ENCODE measurements at places on chromosomes 11 and 22. TPM values are rescaled to one million over a fixed set of nuclear protein-coding genes. Genes with fewer than 3 reads are reported as not detected.

The SLC22A12 gene
- total RNA-seq, result not detected

The CCDC188 gene
- total RNA-seq, result 1.0 TPM

GRCh38 chr11:9137293-9138132, 46.1 kb upstream of the SCUBE2 start:
- H3K4me3 ChIP-seq, result no peak overlapping the region
- H3K4me1 ChIP-seq, result peaks cover 46% of the 10 kb centered on the region
- peak; percentile 84 for DNase-seq

- no peaks in the 10 kb centered on the region for H3K4me1 ChIP-seq
- no peaks in the 10 kb centered on the region for H3K27me3 ChIP-seq
- no peak for DNase-seq
- H3K27ac ChIP-seq, result no peak overlapping the region
- no peaks in the 10 kb centered on the region for H3K36me3 ChIP-seq
Observed at GRCh38 chr11:31788085-31788484, 23.0 kb downstream of the PAX6 start.

The ARHGAP42 gene
- 2.6 TPM for total RNA-seq

GRCh38 chr11:117870103-117870952, 6.1 kb downstream of the FXYD6 start:
- no peaks in the 10 kb centered on the region for H3K36me3 ChIP-seq
- H3K4me1 ChIP-seq, result no peaks in the 10 kb centered on the region
- H3K27me3 ChIP-seq, result no peaks in the 10 kb centered on the region
- no peak overlapping the region for H3K4me3 ChIP-seq

DNA sequence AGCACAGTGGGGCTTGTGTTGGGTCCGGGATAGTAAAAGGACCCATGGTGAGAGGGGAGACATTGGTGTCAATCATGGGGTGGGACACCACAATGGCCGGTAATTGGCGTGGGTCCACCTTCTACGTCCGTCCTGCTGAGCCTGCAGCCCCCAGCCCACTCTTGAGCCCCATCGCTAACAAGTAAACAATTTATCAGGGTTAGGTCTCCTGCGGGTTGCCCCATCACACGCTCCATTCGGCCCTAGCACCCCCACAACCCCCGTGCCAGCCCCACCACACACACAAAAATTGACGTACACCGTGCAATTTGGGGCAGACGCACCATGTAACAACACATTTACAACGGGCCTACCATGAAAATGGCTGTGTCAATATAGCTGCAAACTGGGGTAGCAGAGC, 86.5 kb upstream of the HTATIP2 start:
- H3K36me3 ChIP-seq, result no peaks in the 10 kb centered on the region
- no peak overlapping the region for H3K4me3 ChIP-seq
- no peak overlapping the region for H3K27ac ChIP-seq
- DNase-seq, result no peak
- H3K4me1 ChIP-seq, result no peaks in the 10 kb centered on the region

DNA sequence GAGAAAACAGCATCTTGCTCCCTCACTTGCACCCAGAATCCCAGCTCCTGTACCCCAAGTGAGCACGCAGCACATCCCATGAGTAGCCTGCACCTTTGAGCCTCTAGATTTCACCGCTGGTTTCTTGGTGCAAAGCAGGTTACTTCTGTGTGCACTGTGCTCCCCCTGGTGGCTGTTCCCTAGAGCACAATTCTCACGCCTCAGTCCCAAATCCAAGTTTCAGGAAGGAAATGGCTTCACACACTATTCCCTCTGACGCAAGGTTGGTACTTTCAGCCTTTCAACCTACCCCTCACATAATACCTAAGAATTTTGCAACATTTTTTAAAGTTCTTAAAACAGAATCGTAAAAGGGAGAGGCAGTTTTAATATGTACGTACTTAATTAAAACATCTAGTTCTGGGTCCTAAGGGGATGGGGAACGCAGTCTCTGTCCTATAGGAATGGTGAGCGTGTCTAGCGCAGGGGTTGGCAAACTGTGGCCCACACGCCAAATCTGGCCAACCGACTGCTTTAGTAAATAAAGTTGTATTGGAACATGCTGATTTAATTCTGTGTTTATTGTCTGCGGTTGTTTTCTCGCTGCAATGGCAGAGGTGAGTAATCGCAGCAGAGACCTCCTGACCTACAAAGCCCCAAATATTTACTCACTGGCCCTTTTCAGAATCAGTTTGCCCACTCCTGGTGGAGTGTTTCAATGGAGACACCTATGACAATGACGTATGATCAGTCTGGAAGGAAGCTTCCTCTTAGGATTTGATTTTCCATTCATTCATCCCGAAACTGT, 27.5 kb downstream of the DHCR7 start:
- H3K4me1 ChIP-seq, result no peaks in the 10 kb centered on the region
- no peak overlapping the region for H3K27ac ChIP-seq
- H3K36me3 ChIP-seq, result no peaks in the 10 kb centered on the region
- no peaks in the 10 kb centered on the region for H3K27me3 ChIP-seq
- H3K4me3 ChIP-seq, result no peak overlapping the region

The TRAPPC4 gene
- 22.9 TPM for total RNA-seq

DNA sequence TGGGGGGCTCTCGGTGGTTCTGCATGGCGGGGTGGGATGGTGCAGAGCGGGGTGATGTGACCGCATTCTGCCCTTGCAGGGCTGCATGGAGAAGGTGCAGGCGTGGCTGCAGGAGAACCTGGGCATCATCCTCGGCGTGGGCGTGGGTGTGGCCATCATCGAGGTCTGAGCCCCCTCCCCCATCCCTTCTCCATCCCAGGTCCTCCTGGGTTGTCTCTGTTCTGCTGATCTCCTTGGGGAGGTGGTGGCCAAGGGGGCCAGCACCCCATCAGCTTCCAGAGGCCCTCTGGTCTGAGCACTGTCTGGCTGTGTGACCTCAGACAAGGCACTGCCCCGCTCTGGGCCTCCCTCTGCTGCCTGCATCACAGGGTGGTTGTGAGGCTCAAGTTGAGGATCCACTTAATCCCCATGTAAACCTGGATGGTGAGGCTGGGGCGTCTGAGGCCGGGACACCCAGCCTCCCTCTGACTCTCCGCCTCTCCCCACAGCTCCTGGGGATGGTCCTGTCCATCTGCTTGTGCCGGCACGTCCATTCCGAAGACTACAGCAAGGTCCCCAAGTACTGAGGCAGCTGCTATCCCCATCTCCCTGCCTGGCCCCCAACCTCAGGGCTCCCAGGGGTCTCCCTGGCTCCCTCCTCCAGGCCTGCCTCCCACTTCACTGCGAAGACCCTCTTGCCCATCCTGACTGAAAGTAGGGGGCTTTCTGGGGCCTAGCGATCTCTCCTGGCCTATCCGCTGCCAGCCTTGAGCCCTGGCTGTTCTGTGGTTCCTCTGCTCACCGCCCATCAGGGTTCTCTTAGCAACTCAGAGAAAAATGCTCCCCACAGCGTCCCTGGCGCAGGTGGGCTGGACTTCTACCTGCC, 53.3 kb downstream of the CD82 start:
- H3K4me3 ChIP-seq, result no peak overlapping the region
- H3K36me3 ChIP-seq, result no peaks in the 10 kb centered on the region
- no peak overlapping the region for H3K27ac ChIP-seq
- DNase-seq, result peak; percentile 51

DNA sequence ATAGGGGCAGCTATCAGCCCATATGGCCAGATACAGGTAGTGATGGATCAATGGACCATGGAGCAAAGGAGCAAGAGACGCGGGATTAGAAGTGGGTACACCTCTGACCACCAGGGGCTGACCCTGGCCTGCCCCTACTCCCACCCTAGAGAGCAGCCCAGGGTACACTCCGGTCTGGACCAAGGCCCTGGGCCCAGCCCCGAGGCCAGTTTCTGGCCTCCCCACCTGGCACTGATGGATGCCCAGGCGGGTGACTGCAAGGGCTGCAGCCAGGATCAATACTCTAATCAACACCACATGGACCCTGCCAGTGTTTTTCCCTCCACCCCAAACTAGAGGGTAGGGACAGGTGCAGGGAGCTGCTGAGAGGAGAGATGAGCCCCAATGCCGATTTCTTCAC, 74.1 kb upstream of the NECTIN1 start:
- H3K27me3 ChIP-seq, result no peaks in the 10 kb centered on the region
- H3K36me3 ChIP-seq, result no peaks in the 10 kb centered on the region
- no peak overlapping the region for H3K27ac ChIP-seq
- H3K4me1 ChIP-seq, result no peaks in the 10 kb centered on the region
- peak; percentile 23 for DNase-seq
- H3K4me3 ChIP-seq, result no peak overlapping the region

The PRR33 gene
- not detected for total RNA-seq

The LRRC51 gene
- total RNA-seq, result 5.2 TPM

The MGAT3 gene
- total RNA-seq, result 2.7 TPM

DNA sequence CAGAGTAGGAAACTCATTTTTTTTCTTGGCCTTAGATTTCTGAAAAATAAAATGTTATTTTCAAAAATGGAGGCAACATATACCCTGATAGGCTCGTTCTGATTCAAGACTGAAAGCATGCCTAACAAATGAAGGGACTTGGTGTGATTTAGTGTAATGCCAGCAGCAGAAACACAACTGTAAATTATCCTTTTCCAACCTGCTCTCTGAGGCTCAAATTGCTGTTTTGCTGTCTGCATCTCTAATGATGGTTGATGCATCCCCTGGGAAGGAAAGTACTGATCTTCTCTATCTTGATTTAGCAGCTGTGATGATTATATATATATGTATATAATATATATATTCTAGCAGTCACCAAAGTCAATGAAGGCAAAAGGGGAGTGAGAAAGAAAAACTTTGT, 537.2 kb upstream of the API5 start:
- H3K27me3 ChIP-seq, result no peaks in the 10 kb centered on the region
- no peak for DNase-seq
- H3K27ac ChIP-seq, result no peak overlapping the region
- H3K4me1 ChIP-seq, result no peaks in the 10 kb centered on the region
- H3K4me3 ChIP-seq, result no peak overlapping the region
- H3K36me3 ChIP-seq, result no peaks in the 10 kb centered on the region

GRCh38 chr22:49755631-49756001, 72.1 kb downstream of the BRD1 start:
- no peaks in the 10 kb centered on the region for H3K27me3 ChIP-seq
- no peaks in the 10 kb centered on the region for H3K36me3 ChIP-seq
- H3K27ac ChIP-seq, result no peak overlapping the region
- DNase-seq, result no peak
- no peaks in the 10 kb centered on the region for H3K4me1 ChIP-seq
- no peak overlapping the region for H3K4me3 ChIP-seq

- H3K27ac ChIP-seq, result no peak overlapping the region
- no peaks in the 10 kb centered on the region for H3K27me3 ChIP-seq
- H3K4me3 ChIP-seq, result no peak overlapping the region
- DNase-seq, result no peak
- peaks cover 15% of the 10 kb centered on the region for H3K4me1 ChIP-seq
- no peaks in the 10 kb centered on the region for H3K36me3 ChIP-seq
Observed at GRCh38 chr22:38878001-38878400, 6.0 kb upstream of the CBX6 start.

GRCh38 chr11:2731130-2732125, 31.6 kb upstream of the KCNQ1OT1 start:
- H3K36me3 ChIP-seq, result no peaks in the 10 kb centered on the region
- peak overlapping the region; percentile 73 for H3K27ac ChIP-seq

DNA sequence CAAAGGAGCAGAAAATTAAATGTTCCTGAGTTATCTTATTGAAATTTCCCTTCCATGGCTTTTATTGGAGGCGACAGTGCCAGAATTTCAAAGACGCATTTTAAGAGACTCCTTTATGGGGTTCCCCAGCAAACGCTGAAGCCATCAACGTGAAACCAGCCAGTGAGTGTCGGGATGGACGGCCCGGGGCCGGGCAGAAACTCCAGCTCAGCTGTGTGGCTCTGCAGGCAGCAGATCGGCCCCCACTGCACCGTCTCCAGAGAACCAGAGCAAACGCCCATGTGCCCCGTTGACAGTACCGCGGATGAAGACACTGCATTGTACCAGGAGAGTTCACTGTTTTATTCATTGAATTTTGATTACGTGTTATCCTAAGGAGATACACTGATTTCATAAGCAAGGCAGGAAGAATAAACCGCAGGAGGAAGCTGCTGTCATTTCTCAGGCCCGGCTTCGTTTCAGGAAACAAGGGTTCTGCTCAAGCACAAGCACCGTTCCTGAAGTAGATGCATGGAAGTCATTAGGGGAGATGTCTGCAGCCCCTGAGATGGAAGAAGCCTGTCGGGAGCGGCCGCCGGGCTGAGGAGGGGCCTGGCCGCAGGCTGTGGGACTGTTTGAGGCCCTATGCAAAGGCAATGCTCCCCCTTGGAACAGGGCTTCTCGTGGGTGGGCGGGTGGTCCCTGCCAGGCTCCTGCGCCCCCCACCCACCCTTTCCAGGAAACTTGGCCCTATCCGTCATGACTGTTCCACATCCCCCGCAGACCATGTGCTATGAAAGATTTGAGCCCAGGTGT, 639.7 kb downstream of the TBC1D22A start:
- H3K27ac ChIP-seq, result no peak overlapping the region
- no peaks in the 10 kb centered on the region for H3K4me1 ChIP-seq
- DNase-seq, result no peak
- H3K4me3 ChIP-seq, result no peak overlapping the region
- no peaks in the 10 kb centered on the region for H3K36me3 ChIP-seq
- no peaks in the 10 kb centered on the region for H3K27me3 ChIP-seq

GRCh38 chr11:10451426-10452116, 3.5 kb upstream of the AMPD3 start:
- H3K4me3 ChIP-seq, result peak overlapping the region; percentile 57
- DNase-seq, result no peak
- no peaks in the 10 kb centered on the region for H3K36me3 ChIP-seq
- H3K27me3 ChIP-seq, result no peaks in the 10 kb centered on the region
- peak overlapping the region; percentile 85 for H3K27ac ChIP-seq

DNA sequence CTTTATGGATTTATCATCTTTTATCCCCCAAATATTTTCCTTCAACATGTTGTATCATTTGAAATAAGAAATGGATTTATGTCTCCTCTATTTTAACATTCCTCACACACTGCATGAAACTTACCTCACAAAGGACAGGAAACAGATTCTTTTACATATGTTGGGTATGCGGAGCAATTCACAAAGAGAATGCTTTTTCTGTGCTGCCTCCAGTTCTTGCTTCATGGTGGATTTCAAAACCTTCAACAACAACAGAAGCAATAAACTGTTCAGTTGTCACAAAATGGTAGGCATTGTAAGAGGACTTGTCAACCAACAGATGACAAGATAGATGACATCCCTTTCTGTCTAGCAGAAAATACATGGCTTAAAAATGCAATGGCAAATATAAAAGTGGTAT, 36.5 kb upstream of the SLC22A24 start:
- H3K4me1 ChIP-seq, result no peaks in the 10 kb centered on the region
- DNase-seq, result no peak
- H3K4me3 ChIP-seq, result no peak overlapping the region
- no peaks in the 10 kb centered on the region for H3K36me3 ChIP-seq
